ENCODE measurements at places on chromosomes 2 and 18. TPM values are rescaled to one million over a fixed set of nuclear protein-coding genes. Genes with fewer than 3 reads are reported as not detected.

MTERF4 gene
- total RNA-seq = 50.2 TPM

KYNU gene
- 13.1 TPM for total RNA-seq

SCTR gene
- not detected for total RNA-seq

NEB gene
- total RNA-seq = 2.8 TPM

ANKRD44 gene
- 18.0 TPM for total RNA-seq

ADD2 gene
- total RNA-seq = 1.3 TPM

DNAH6 gene
- total RNA-seq = 3.0 TPM

ATOH8 gene
- total RNA-seq = 167 TPM
